HAP-1 (cell line): ENCODE measurements at places on chromosomes 1 and 21.

DNA sequence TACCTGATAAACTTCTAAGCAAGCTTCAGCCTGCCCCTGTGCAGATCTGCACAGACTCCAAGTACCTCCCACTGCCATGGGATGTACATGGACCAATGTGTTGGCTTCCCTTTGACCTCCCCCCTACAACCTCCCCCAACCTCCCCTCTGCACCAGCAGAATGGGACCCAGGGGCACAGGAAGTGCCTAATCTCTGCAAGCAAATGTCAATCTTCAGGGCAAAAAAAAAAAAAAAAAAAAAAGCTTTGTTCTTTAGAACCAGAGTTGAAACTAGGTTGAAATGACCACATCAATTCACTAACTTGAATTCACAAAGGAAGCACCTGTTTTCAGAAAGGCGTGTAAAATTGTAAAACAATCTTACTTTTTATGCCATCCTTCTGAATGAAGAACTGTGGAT, 53.9 kb upstream of the TIAM1 start:
- no peak for DNase-seq

DNA sequence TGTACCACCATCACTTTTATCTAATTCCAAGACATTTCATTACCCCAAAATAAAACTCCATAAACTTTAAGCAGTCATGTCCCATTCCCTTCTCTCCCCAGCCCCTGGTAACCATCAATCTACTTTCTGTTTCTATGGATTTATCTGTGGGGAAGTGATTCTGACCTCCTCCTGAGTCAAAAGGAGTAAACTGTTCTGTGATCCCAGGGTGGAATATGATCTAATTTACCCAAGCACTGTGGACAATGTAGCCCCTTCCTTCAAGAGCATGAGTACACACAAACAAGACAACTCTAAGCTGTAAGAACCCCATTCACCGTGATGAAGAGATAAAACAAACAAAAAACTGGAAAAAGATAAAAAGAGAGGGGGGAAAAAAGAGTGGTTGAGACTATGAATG, 77.9 kb downstream of the PLPP3 start:
- DNase-seq = no peak

DNA sequence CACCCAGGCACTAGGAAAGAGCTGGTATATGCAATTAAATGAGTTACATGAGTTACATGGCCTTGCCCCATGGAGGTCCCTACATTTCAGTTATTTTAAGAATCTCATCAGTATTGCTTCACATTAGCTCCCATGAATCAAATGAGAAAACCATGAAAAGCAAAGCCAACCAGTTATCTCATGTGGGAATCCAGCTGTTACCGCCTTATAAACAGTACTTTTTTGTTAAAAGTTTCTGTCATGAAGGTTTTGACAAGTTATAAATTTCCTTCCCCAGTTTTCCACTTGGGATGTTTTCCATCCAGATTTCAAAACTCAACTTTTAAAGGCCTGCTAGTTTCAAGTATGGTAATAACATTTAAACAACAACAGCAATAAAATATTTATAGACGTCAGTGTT, 544.8 kb downstream of the NUF2 start:
- DNase-seq = no peak

GRCh38 chr1:87212431-87213134, 116.1 kb upstream of the LMO4 start:
- DNase-seq = no peak

- no peak for DNase-seq
Observed at GRCh38 chr1:221514806-221515205, 227.1 kb downstream of the DUSP10 start.

- no peak for DNase-seq
Observed at GRCh38 chr1:160091666-160092223, 6.7 kb downstream of the IGSF8 start.

DNA sequence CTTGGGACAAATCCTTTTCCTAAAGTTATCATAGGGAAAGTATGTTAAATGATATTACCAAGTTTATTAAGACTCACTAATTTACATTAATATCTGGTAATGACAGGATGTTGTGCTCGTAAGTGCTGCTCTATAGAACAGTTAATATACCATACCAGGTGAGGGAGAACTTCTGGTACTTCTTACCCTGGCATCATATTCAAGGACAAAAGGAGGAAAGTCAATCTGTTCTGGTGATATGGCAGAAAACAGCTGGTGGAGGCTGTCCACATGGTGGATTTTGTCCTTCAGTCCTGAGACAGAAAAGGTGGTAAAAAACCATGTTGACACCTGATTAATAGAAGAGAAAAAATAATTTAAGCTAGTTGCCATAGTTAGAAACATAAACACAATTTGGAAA, 51.6 kb downstream of the GDAP2 start:
- DNase-seq = no peak

DNA sequence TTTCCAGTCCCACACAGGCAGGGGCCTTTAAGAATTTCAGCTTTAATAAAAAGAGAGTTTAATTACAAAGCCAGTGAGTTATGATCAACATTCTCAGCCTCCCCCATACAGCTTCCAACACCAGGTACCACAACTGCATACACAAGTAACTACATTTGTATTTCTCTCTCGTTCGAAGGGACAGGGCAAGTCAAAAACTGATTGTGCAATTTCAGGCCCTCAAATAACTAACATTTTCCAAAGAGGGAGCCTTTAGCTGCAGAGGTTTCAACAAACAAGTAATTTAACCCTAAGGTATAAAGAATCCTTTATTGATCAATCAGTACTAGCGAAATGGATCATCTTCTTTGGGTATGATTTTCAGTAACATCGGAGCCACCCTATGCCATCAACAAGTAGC, 142.4 kb downstream of the ZNF281 start:
- no peak for DNase-seq

- no peak for DNase-seq
Observed at GRCh38 chr1:60101516-60101915, 27.9 kb upstream of the C1orf87 start.
